ENCODE measurements at places on chromosomes 2 and 18.

- no peak for DNase-seq
These were observed 145.6 kb downstream of the PDE1A start for GRCh38 chr2:182281276-182281675.

DNA sequence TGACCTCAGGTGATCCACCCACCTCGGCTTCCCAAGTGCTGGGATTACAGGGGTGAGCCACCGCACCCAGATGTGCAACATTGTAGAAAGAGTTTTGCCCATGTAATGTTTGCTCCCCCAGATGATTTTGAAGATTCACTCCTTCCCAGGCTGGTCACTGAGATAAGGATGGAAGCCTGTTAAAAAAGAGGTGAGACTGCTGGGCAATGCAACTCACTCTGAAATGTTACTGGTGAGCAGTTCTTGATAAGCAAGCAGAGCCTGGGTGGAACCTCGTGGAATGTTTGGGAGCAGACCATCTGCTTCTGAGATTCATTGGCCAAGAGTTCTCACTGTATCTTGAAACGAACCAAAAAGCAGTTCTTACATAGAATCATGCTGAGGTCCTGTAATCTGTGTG lies 19.7 kb downstream of the GRP start:
- DNase-seq, result no peak

DNA sequence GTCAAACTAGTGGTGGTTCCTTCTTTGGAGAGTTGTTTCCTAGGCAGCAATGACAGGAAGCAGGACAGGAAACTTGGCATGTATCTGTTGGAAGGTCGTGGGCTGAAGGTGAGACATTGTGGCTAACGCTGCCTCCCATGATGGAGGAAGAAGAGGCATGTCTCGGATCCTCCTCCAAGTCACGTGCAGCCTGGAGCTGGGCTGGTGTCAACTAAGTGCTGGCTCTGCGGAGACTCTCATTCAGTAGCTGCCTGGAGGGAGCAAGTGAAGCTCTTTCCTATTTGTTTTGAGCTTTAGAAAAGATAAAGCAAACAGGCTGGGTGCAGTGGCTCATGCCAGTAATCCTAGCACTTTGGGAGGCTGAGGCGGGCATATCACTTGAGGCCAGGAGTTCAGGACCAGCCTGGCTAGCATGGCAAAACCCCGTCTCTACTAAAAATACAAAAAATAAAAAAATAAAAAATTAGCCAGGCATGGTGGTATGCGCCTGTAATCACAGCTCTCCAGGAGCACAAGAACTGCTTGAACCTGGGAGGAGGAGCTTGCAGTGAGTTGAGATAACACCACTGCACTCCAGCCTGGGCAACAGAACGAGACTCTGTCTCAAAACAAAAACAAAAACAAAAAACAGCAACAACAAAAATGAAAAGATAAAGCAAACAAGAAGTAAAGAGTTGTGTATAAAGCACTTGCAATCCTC lies 28.2 kb upstream of the INO80C start:
- peak; percentile 23 for DNase-seq

DNA sequence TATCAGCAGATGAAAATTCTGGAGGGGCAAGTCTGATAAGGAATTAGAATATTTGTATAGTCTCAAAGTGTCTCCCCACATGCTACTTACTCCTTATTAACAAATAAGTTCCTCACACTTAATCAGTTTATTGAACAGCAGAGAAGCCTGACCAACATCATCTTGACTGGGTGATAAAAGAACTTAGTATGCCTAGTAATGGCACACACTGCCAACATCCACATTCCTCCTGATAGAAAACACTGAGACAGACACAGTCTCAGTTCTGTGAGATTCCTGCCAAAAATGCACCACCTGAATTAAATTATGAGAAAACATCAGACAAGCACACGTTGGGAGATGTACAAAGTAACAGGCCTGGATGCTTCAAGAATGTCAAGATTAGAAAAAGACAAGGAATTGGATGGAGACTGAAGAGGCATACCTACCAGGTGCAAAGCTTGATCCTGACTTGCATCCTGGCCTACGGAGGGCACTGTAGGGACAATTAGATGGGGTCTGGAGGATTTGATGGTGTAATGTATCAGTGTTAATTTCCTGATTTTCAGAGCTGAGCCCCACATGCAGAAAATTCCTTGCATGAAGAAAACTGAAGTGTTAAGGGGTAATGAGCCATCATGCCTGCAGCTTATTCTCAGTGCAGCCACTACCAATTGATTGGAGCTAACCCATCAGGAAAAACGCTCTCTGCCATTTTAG lies 200.4 kb upstream of the SH3BP4 start:
- no peak for DNase-seq

DNA sequence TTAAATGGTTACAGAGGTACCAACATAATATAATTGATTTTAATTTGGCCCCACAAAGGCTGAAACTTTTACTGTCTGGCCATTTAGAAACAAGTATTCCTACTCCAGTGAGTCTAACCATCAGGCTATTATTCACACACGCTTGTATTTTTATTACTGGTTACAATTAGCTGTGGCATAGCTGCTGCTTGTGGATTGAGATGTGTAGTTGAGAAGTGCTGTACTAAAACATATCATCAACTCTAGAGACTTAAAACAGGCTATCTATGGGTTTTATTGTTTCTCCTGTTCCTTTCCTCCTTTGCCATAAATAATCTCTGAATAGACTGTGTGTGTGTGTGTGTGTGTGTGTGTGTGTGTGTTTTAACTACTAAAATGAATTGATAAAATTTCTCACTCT lies 530.2 kb downstream of the CCDC85A start:
- DNase-seq, result no peak

GRCh38 chr2:54866868-54867267 lies 143.4 kb downstream of the EML6 start:
- DNase-seq, result peak; percentile 30

DNA sequence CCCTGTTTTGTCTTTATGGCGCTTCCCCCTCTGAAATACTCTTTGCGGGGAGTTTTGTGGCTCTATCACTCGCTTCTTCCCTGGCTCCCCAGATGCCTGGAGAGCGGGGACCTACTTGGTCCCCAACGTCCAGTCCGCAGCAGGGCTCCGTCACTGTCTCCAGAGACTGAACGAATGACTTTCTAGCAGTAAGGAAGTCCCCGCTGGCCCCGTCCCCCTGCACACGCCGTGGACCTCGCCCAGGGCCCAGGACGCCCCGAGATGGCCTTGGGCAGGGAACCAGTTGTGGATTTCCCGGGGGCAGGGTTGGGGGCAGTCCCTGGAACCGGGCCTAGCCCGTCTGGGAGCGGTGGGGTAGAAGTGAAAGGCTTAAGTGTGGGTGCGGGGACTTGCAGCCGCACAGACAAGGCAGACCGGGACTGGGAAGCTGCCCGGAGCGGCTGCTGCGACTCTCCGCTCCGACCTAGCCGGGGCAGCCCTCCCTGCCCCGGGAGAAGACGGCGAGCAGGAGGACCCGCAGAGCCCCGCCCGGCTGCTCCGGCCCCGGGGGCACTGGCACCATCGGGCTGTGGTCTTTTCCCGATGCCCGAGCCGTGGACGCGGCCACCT lies 821 bp upstream of the EPHA4 start:
- peak; percentile 57 for DNase-seq

DNA sequence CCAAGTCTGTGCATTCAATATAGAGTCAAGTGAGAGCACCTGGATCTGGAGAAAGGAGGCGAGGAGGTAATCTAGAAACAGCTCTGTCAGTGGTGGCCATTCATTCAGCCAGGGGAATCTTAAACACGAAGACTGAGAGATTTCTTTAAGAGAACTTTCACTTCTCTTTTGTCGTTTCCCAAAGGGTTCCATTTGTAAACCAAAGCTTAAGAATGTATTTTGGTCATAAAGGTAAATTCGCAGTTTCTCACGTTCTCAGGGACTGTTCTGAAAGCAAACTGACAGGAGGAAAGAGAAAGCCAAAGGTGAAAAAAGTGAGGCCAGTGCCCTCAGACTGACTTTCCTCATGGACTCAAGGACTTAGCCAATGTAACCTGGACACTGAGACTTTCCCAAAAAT lies 513.5 kb downstream of the CMPK2 start:
- DNase-seq, result no peak

- DNase-seq, result no peak
These were observed 311 bp upstream of the SCN1A start for GRCh38 chr2:166128156-166128505.

DNA sequence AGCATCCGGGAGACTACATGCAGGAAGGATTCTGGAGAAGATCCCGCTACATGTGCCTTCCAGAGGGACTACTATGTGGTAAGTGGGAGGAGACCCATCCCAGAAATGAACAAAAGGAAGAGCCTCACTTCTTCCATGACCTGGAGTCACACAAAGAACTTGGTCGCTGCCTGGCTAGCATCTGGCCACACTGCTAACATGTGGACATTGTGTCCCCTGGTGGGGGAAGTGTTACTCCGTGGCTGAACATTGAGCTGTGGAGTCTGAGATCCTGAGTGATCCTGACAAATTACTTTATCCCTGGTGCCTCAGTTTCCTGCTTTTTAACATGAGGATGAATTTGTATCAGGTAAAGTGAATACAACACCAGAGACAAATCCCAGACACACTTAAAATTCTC lies 8.4 kb downstream of the SPP2 start:
- DNase-seq, result no peak

- no peak for DNase-seq
These were observed 520.9 kb downstream of the CPS1 start for GRCh38 chr2:211077216-211077767.

- DNase-seq, result no peak
These were observed 8.0 kb downstream of the MYL12B start for GRCh38 chr18:3269914-3270299.

DNA sequence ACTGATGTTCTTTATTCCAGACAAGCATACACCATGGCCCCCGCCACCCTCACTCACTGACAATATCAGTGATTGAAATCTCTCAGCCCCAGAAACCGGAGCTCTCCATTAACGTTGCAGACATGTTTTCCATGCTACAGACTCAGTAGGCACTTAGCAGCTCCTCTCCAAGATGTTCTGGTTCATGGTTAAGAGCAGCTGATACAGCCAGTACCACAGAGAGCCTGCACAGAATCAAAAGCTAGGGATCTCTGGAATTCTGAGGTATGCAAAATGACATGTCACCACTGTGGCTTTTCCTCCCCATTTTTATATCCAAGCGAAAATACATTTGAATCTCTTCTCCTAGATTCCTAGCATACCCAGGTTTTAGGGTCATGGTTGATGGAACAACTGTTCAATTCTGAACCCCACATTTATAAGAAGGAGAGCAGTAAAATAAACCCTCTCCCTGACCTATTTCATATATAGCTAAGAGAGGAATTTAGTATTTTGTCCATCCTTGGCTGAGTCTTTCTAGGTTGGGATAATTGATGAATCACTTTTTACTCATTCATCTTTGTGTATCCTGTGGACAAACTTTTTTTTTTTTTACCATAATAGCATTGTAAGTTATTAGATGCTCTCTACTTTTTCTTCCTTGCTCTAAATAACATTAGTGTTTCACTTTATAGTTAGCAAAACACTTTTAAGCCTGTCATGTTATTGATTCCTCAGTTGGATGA lies 488.4 kb upstream of the PIK3C3 start:
- no peak for DNase-seq

- DNase-seq, result peak; percentile 75
These were observed 27.4 kb upstream of the SPR start for GRCh38 chr2:72859831-72860262.

DNA sequence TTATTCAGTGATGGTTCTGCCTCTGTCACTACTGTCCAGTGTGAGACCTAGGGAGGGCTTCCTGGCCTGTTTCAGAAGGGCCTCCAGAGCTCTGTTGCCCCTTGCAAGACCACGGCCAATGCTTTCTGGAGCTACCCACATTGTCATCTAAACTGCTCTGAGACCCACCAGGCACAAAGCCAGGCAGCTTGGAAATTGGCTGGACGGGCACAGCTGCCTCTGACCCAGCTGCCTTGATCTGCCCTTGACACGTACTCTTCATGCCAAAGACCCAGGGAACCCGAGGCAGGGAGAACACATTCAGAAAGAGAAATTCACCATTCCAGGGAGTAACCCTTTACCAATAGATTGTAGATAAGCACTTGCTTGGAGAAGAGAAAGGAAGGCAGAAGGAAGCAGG lies 183.7 kb upstream of the SIX2 start:
- DNase-seq, result no peak

GRCh38 chr2:158127380-158127804 lies 25.7 kb downstream of the UPP2 start:
- DNase-seq, result no peak

DNA sequence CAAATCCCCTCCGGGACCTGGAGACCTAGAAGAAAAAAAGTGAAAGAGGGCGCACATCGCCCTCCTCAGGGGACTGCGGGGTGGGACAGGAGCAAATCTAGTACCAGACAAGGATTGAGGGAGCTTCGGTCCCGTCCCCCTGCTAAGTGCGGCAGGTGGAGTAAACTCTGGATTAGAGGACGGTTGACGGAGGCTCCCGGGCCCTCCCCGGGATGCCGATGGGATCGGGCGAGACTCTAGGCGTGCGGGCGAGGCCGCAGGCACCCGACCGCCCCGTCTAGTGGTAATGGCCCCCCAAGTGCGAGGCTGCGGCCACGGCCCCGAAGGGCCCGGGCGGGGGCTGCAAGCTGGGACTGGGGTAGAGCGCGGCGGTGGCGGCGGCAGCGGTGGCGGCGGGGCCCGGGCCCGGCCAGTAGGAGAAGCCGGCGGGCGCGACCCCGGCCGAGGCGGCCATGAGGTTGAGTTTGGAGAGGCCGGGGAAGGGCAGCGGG lies 3.5 kb downstream of the FEV start:
- no peak for DNase-seq

- no peak for DNase-seq
These were observed 115.1 kb downstream of the UBE2E3 start for GRCh38 chr2:181095486-181095885.

DNA sequence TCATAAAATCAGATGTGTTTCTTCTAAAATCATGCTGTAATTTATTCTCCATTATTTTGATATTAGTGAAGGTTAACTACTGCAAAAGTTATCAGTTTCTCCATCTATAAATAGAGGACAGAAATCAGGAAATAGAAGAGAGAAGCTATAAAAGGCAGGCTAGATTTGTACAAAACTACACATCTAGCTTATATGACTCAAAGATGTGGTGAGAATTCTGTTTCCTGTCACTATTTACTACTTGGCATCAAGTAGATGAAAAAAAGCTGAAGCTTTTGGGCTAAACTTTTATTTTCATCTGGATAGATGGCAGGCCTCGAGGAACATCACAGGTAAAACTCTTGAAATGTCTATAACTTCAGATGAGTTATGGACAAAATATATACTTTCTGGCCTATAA lies 49.8 kb upstream of the NAB1 start:
- DNase-seq, result peak; percentile 28

DNA sequence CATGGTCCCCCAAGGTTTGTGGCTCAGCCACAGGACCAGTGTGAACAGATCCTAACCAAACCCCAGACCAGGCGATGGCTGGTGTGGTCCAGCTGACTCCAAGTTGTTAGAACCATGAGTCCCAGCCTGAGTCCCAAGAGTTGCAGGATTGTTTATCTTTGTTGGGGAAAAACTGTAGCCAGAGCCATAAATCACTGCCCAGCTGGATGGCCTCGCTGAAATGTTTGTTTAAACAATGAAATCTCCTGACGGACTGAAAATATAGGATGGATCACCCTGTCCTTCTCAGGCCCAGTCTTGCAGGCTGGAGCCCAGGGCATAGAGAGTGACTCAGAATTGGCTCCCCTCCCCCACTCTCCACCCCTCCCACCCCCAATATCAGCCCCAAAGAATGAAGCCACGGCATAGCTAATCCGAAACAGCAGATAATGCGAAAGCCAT lies 36.4 kb downstream of the PKDCC start:
- no peak for DNase-seq

GRCh38 chr2:98734162-98734561 lies 3.2 kb upstream of the MGAT4A start:
- DNase-seq, result peak; percentile 42
